GM12865 (cell line): ENCODE measurements at places on chromosomes 1 and 21.

DNA sequence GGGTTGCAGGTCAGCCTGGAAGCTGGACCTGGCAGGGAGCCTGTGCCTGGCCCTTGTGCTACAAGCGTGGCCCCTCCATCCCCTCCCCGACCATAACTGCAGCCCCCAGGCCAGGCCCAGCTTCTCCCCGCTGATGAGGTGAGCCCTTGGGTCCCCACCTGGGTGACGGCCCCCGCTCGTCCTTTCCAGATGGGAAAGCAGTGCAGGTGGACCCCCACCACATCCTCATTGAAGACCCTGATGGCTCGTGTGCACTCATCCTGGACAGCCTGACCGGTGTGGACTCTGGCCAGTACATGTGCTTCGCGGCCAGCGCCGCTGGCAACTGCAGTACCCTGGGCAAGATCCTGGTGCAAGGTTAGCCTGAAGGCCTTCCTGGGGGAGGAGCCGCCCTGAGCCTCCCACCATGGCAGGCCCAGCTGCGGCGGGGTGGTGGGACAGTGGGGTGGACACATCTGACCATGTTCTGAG lies 56.9 kb downstream of the TRIM11 start:
- DNase-seq = no peak

- peak; percentile 37 for DNase-seq
Measured at GRCh38 chr1:231691618-231692259, 65.1 kb downstream of the DISC1 start.

- no peak for DNase-seq
Measured at GRCh38 chr1:44625348-44625747, 48.9 kb downstream of the TMEM53 start.

GRCh38 chr21:38439957-38440356 lies 58.3 kb downstream of the ERG start:
- DNase-seq = no peak

GRCh38 chr1:19390166-19390850 lies 78.2 kb downstream of the SLC66A1 start:
- DNase-seq = no peak

DNA sequence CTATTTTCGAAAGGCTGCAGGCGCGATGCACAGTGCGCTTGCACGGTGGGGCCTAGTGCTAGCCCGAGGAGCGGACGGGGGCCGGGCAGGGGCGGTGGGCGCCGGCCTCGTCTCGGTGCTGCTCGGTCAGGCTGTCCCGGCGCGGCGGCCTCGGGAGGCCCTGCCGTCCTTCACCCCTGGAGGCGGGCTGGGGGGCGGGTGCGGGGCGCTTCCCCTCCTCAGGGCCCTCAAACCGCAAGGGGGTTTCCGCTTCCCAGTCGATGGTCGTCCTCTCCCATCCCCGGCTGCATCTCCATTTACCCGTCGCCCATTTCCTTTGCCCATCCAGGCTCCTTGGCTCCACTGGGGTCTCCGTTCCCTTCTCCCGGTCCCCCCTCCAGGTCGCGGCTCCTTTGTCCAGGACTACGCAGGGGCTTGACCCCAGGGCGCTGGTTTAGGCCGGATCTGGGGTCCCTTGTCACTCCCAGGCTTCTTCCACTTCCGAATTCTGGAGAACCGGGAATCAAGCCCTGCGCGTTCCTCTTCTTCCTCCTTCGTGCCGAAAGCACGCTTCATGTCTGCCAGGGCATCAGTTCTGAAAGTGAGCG lies 196.3 kb upstream of the LMO4 start:
- DNase-seq = no peak

DNA sequence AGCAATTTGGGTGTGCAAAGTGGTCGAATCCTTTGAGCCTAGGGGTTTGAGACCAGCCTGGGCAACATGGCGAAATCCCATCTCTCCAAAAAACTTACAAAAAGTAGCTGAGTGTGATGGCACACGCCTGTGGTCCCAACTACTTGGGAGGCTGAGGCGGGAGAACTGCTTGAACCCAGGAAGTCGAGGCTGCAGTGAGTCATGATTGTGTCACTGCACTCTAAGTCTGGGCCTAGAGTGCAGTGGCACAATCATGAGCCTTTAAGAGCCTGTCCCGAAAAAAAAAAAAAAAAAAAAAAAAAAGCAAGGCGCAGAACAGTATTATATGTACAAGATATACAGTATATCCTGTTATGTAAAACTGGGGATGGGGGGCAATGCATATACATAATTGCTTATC lies 25.1 kb upstream of the HTR1D start:
- DNase-seq = no peak

GRCh38 chr1:8863794-8864233 lies 14.7 kb downstream of the ENO1 start:
- no peak for DNase-seq

DNA sequence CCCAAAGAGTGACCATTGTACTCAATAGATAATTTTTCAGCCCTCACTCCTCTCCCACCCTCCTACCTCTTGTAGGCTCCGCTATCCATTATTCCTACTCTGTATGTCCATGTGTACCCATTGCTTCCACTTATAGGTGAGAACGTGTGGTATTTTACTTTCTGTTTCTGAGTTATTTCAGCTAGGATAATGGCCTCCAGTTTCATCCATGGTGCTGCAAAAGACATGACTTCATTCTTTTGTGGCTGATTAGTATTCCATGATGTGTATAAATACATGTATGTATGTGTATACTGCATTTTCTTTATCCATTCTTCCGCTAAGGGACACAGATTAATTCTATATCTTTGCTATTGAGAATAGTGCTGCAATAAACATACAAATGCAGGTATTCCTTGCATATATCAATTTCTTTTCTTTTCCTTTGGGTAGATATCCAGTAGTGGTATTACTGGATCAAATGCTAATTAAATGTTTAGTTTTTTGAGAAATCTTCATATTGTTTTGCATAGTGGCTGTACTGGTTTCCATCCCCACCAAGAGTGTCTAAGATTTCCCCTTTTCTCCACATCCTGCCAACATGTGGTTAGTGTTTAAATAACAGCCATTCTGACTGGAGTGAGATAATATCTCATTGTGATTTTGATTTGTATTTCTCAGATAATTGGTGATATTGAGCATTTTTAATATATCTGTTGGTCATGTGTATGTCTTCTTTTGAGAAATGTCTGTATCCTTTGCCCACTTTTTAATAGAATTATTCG lies 4.9 kb downstream of the LY9 start:
- DNase-seq = peak; percentile 46

- no peak for DNase-seq
Measured at GRCh38 chr1:76239470-76239918, 164.9 kb downstream of the ST6GALNAC3 start.

DNA sequence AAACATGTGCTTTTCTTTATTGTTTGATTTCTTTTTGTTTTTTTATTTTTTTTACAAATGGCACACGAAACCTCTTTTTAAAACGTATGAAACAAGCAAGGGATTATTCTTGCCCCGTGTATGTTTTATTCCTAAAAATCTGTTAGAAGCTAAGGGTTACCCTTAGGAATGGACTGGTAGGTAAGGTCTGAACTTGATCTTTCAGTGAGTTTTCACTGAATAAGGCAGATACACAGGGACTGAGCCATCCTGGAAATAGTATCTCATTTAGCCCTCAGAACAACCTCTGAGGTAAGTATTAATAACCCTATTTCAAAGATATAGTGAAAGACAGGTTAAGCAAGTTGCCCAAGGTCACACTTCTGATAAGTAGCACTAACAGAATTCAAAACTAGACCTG lies 6.0 kb downstream of the CD53 start:
- no peak for DNase-seq

GRCh38 chr1:197619008-197619640 lies 156.2 kb downstream of the DENND1B start:
- no peak for DNase-seq

- no peak for DNase-seq
Measured at GRCh38 chr1:204065986-204066300, 7.0 kb upstream of the SOX13 start.

- DNase-seq = no peak
Measured at GRCh38 chr1:20829531-20829930, 42.4 kb upstream of the HP1BP3 start.

GRCh38 chr1:204359474-204360255 lies at the start of gene PLEKHA6:
Gene PLEKHA6, minus strand, starts transcription at chr1:204359929. Its CDS starts 86,202 bp downstream, at chr1:204273727.
- no peak for DNase-seq

GRCh38 chr1:82141390-82141789 lies 340.7 kb downstream of the ADGRL2 start:
- no peak for DNase-seq

GRCh38 chr1:23370709-23371584 lies 1.3 kb upstream of the ZNF436 start:
- no peak for DNase-seq

DNA sequence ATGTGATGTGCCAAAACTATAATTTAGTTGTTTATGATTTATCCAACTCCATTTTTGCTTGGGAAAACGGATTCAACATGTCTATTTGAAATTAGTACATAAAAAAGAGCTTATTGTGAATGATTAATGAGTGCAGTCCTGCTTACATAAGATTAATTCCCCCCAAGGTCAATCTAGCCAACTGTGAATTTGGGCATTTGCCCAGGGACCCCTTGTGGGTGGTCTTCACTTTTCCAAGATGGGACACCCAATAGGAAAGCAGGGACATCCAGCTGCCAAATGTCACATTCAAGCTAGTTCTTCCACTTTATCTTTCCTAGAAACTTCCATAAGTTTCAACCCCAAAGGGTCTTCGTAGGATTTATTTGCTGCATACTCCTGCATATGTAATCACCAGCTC lies 362.4 kb upstream of the PKN2 start:
- DNase-seq = no peak

GRCh38 chr1:39713557-39713956 lies 22.3 kb upstream of the HPCAL4 start:
- no peak for DNase-seq

DNA sequence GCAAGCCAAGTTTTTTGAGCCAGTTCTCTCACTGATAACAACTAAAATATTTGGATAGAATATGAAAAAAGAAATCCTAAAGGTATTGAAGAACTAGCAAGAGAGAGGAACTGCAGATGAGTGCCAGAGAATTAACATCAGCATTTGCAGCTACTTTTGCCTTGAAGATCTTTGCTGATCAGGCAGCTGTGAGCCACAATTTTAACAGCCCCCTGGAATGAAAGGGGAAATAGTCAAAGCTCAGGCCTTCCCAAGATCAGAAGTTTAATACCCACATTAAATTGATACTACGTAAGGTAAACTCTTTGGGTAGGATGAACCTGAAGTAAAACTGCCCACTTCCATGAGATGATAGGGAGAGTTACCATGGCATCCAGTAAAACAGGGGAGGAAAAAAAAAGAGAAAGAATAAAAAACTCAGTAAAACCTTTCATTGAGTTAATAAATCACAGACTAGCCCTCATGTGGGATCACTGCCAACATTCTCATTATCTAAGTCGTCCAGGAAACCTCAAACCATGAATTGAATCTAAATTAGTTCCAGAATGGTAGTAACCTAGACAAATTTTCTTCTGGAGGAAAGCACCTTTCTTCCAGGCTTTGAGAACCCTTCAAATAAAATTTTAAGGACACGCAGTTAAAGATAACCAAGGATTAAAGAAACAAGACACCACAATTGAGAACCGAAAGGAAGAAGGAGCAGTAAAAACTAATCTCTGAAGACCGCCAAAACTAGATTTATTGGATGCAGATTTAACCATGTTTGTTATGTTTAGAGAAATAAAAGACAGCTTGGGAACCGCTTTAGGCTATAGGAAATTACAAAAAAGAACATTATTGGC lies 28.3 kb downstream of the SCP2 start:
- no peak for DNase-seq

GRCh38 chr1:188089461-188089860 lies 1260.7 kb downstream of the PLA2G4A start:
- DNase-seq = no peak

DNA sequence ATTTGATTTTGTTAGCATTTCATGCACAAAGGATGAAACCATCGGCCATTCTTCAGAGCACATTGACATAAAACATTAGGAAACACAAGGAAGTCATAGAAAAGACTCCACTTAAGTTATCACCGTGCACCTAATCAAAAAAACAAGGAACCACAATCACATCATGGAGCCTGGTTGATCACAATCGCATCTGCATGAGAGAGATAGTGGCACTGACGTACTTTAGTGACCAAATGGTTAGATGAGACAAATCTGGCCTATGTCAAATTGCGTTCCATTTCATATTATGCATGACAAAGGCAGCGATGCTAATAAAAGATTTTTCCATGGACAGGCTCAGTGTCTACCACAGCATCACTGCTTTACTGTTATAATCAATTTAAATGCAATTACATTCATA lies 571.8 kb upstream of the ADGRL2 start:
- no peak for DNase-seq

DNA sequence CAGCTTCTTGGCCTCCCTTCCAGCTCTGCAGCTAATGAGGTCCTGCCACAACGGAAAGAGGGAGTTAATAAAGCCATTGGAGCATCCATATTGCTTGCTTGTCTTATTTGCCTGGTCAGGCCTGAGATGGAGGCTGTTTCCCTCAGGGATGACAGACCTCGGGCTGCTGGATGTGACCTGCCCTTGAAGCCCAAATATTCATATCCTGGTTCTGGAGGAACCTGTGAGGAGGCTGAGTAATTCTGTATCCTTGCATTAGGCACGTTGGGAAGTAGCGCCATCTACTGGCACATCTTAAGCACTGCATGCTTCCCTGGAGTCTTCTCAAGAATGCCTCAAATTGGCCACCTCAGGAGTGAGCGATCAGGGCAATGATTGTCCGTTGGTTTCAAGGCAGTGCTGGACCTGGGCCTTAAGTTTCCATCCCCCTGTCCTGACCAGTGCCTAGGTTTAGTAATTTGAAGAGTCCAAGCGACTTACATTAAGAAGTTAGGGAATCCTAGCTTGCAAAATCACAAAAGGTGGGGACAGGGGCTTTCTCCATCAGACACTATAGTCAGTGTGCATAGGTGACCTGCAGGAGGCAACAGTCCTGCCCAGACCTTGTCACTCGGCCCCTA lies 13.8 kb upstream of the NASP start:
- peak; percentile 83 for DNase-seq

GRCh38 chr1:240210026-240210425 lies 118.3 kb downstream of the FMN2 start:
- DNase-seq = no peak

GRCh38 chr1:226061841-226062557 lies 517 bp upstream of the H3-3A start:
- DNase-seq = no peak

- no peak for DNase-seq
Measured at GRCh38 chr1:197984289-197984688, 67.1 kb downstream of the LHX9 start.

GRCh38 chr1:162074276-162075005 lies 5.0 kb downstream of the NOS1AP start:
- DNase-seq = no peak

DNA sequence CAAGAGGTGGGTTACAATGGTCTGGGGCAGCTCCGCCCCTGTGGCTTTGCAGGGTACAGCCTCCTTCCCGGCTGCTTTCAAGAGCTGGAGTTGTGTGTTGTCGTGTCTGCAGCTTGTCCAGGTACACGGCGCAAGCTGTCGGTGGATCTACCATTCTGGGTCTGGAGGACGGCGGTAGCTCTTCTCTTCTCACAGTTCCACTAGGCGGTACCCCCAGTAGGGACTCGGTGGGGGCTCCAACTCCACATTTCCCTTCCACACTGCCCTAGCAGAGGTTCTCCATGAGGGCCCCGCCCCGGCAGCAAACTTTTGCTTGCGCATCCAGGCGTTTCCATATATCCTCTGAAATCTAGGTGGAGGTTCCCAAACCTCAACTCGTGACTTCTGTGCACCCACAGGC lies 12.3 kb upstream of the CDCP2 start:
- DNase-seq = no peak

GRCh38 chr1:115641762-115642167 lies at the start of gene VANGL1:
Gene VANGL1, plus strand, starts transcription at chr1:115641970. Its CDS starts 9,444 bp downstream, at chr1:115651414.
- DNase-seq = peak; percentile 83

- DNase-seq = no peak
Measured at GRCh38 chr1:243926803-243927245, 76.8 kb upstream of the AKT3 start.
